ENCODE measurements at places on chromosomes 2 and 18. TPM values are rescaled to one million over a fixed set of nuclear protein-coding genes. Genes with fewer than 3 reads are reported as not detected.

The SPC25 gene
- 2.0 TPM for total RNA-seq

The SERPINB4 gene
- not detected for total RNA-seq

The FIGN gene
- 14.2 TPM for total RNA-seq

The DSC1 gene
- 0.27 TPM for total RNA-seq

DNA sequence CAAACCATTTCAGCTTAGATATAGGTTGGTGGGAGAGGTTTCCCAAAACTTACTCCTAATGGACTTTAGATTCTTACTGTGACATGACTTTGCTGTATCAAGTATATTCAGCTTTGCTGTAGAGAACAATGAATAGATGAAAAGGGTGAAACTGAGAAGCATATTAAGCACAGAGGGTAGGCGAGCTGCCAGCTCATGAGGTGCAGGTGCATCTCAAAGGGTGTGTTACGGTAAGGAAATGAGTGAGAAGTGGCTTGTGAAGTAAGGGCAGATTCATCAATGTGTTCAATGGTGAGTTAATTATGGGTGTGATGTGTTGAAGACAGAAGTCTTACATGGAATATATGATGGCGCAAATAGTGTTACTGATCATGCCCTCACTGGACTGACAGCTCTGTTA is 49.3 kb downstream of the CD8B2 start:
- no peak for DNase-seq
- H3K36me3 ChIP-seq: no peaks in the 10 kb centered on the region
- H3K27ac ChIP-seq: no peak overlapping the region
- no peak overlapping the region for H3K4me3 ChIP-seq
- H3K4me1 ChIP-seq: peaks cover 4% of the 10 kb centered on the region
- H3K27me3 ChIP-seq: no peaks in the 10 kb centered on the region

DNA sequence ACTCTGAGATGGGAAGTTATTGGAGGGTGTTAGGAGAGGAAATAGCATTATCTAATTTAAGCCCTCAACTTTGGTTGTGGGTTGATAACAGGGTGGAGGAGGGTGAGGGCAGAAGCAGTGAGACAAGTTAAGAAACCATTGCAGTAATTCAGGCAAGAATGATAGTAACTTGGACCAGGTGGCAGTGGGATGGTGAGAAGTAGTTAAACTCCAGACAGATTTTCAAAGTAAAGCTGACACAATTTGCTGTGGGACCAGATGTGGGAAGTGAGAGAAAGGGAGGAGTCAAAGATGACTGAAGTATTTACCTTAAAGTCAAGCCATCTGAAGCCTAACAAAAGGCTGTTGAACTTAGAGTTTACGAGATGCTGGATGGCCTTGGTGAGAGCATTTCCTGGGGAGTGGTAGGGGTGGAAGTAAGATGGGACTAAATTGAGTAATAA is 163.2 kb upstream of the KLF7 start:
- no peaks in the 10 kb centered on the region for H3K27me3 ChIP-seq
- no peak overlapping the region for H3K4me3 ChIP-seq
- no peaks in the 10 kb centered on the region for H3K4me1 ChIP-seq
- no peak for DNase-seq
- H3K27ac ChIP-seq: no peak overlapping the region
- no peaks in the 10 kb centered on the region for H3K36me3 ChIP-seq

GRCh38 chr18:32867330-32867729 is 94.5 kb upstream of the KLHL14 start:
- no peak for DNase-seq
- peak overlapping the region; percentile 18 for H3K4me3 ChIP-seq
- H3K4me1 ChIP-seq: no peaks in the 10 kb centered on the region
- H3K27me3 ChIP-seq: no peaks in the 10 kb centered on the region

DNA sequence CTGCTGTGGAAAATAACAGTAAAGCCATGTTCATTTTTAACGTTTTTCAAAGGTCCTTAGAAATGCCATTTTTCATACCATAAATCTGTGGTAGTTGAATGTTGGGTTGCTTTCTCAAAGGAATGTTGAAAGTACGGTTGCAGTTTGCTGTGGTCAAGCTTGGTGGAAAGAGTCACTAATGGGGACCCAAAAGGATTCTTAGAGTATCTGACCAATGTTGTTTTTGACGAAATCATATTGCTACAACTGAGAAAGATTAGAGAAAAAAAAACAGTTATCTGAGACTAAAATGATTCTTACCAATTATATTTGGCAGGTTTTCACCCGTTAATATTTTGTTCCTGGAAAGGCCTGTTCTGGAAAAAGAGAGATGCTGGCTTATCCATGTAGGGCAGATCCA is 439.5 kb upstream of the ETAA1 start:
- H3K27ac ChIP-seq: no peak overlapping the region
- no peak overlapping the region for H3K4me3 ChIP-seq
- no peaks in the 10 kb centered on the region for H3K36me3 ChIP-seq
- H3K27me3 ChIP-seq: no peaks in the 10 kb centered on the region
- DNase-seq: no peak

GRCh38 chr2:105909215-105909614 is 164.5 kb downstream of the NCK2 start:
- H3K4me1 ChIP-seq: no peaks in the 10 kb centered on the region
- no peak overlapping the region for H3K27ac ChIP-seq
- H3K27me3 ChIP-seq: no peaks in the 10 kb centered on the region
- no peak for DNase-seq
- no peak overlapping the region for H3K4me3 ChIP-seq

DNA sequence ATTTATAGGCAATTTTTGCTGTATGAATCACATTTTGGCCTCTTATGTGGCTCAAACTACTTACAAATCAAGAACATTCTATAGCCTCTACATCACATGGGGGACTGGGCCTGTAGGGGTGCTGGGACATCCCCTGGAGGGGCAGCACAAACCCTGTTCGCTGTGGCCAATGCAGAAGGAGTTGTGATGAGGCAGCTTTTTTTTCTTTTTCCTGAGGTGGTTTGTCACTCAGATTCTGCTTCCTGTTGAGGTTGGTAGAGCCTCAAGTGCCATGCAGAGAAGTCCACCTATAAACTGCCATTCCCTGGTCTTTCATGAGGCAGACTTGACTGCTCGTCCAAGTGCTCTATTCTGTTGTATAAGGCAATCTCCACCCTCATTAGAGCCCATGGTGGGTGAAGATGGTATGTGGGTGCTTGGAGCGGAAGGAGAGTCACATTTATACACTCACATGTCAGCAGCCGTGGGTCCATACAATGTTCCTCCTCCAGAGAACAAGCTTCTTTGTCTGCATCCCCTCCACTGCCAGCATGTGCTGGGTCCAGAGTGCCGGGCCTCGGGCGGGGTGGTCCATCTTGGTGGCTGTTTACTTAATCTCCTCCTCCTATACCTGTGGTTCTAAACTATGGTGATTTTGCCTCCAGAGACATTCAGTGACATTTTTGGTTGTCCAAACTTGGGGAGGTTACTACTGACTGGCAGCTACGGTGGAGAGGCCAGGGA is 120.3 kb downstream of the ACOXL start:
- H3K27me3 ChIP-seq: no peaks in the 10 kb centered on the region
- H3K4me3 ChIP-seq: no peak overlapping the region
- no peak for DNase-seq
- no peak overlapping the region for H3K27ac ChIP-seq

- no peaks in the 10 kb centered on the region for H3K27me3 ChIP-seq
- DNase-seq: no peak
- no peak overlapping the region for H3K4me3 ChIP-seq
- no peaks in the 10 kb centered on the region for H3K36me3 ChIP-seq
These were observed 328.5 kb downstream of the FIGN start for GRCh38 chr2:163407296-163407695.

DNA sequence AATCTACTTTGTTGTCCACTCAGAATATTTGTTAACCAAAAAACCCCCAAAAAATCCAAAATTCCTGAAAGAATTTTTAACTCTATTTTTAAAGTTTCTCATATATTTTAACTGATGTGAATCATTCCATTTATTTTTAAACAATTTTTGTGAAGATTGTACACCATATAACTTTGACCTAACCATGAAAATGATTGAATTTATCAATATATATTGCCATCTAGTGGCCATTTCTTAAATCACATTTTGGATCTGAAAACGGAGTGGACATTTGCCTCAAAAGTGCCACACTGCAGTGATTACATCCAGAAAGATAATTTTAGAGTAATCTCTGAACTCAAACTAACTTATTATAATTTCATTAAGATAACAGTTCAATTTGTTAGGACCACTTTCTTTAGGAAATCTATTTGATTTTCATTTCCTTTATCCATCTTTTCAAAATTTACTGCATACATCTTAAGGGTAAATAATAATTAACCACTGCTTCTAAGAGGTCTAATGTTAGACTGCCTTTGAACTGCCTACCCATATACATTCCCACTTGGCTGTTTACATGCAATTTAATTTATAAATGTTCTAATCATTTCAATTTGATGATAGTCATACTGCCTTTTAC is 71.1 kb downstream of the DSC3 start:
- no peak overlapping the region for H3K4me3 ChIP-seq
- H3K27me3 ChIP-seq: no peaks in the 10 kb centered on the region
- no peak for DNase-seq
- no peak overlapping the region for H3K27ac ChIP-seq
- no peaks in the 10 kb centered on the region for H3K4me1 ChIP-seq
- no peaks in the 10 kb centered on the region for H3K36me3 ChIP-seq

DNA sequence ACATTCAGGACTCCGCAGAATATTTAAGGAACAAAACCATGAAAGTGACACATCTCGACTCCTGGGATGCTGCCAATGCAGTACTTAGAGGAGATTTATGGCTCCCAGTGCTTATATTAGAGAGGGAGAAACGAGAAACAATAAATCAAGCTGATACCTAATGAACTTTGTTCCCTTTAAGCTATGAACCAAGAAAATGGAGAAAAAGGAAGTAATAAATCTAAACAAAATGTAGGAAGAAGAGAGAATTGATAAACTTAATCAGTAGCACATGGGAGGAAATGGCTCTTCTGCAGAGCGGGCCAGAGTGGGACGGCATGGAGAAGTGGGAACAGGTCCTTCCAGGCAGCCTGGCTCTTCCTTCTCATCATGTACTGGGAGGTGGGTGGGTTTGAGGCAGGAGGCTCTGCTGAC is 42.7 kb downstream of the NPPC start:
- no peaks in the 10 kb centered on the region for H3K36me3 ChIP-seq
- no peak for DNase-seq
- no peak overlapping the region for H3K4me3 ChIP-seq
- peaks cover 24% of the 10 kb centered on the region for H3K27me3 ChIP-seq
- H3K4me1 ChIP-seq: no peaks in the 10 kb centered on the region

DNA sequence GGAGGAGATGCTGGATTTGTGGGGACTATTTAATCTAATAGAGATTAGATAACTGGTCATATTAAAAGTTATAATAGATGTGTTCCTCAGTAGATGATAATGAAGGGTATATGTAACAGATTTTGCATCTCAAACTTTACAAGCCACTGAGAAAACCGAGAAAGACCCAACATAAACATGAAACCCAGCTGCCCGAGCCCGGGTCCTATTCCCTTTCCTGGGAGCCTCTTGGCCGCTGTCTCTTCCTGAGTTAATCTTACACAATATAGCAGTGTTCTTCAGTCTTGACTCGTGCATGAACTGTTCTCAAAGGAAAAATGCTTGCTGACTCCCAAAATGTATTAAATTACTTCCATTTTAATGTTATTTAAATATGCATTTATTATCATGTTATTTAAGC is 94.5 kb downstream of the COPS8 start:
- no peak for DNase-seq
- H3K4me1 ChIP-seq: no peaks in the 10 kb centered on the region
- H3K27ac ChIP-seq: no peak overlapping the region
- H3K27me3 ChIP-seq: peaks cover 14% of the 10 kb centered on the region
- H3K4me3 ChIP-seq: no peak overlapping the region
- H3K36me3 ChIP-seq: no peaks in the 10 kb centered on the region

DNA sequence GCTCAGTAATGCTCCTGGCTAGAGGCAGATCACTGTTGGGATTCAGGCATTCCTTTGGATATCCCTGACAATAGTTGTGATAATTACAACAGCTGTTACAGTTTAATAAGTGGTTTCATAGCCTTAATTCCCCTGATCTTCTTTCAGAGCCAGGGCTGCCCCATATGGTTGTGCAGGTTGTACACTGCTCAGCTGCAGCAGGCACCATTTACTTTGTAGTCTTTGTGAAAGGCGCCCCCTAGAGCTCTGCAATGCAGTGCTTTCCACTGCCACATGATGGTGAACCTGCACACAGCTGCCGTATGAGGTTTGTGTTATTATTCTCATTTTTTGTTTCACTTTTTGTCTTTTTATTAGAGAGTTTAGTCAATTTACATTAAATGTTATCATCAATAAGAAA is 239.1 kb downstream of the KCNS3 start:
- no peaks in the 10 kb centered on the region for H3K36me3 ChIP-seq
- no peaks in the 10 kb centered on the region for H3K27me3 ChIP-seq
- H3K4me3 ChIP-seq: no peak overlapping the region
- H3K27ac ChIP-seq: no peak overlapping the region

GRCh38 chr2:176614049-176614448 is 344.8 kb downstream of the MTX2 start:
- no peaks in the 10 kb centered on the region for H3K4me1 ChIP-seq
- no peaks in the 10 kb centered on the region for H3K36me3 ChIP-seq
- H3K27me3 ChIP-seq: no peaks in the 10 kb centered on the region
- H3K27ac ChIP-seq: no peak overlapping the region
- no peak for DNase-seq

- H3K4me3 ChIP-seq: no peak overlapping the region
- no peak for DNase-seq
These were observed 35.0 kb upstream of the CYP27C1 start for GRCh38 chr2:127255146-127255545.

GRCh38 chr2:76197842-76198448 is 487.2 kb upstream of the GCFC2 start:
- H3K36me3 ChIP-seq: no peaks in the 10 kb centered on the region
- DNase-seq: no peak
- no peak overlapping the region for H3K27ac ChIP-seq
- no peak overlapping the region for H3K4me3 ChIP-seq

DNA sequence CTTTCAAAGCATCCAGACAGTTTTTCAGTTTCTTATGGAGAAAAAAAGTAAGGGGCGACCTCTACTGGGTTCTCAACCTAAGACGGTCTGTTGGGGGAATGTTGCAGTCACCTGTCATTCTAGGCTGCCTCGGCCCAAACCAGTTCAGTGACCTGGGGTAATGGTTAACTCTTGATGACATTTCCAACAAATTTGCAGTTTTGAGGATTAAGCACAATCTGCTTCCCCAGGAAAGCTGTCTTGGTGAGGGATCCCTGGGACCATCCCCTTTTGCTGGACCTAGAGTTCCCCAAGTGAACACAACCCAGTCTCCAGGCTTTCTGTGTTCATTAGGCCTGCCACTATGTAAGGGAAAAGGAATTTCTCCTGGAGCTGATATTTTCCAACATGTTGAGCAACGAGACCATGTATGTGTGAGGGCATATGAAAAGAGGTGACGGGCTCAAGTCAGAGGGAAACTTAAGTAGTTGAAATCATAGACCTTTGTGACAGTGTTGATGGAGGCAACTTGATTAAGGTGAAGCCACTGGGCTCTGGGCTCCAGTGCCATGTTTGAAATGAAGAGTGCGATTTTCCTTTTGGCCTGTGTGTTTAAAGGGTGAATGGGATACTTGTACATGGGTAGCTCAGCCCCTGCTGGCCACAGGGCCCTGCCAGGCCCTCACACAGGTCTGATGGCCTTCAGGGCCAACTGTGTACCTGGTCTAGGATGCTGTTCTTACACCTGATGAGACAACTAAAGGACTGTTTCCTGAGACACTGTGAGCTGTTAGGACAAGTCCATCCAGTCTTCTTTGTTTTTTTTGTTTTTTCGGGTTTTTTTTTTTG is 27.0 kb downstream of the FOSL2 start:
- no peak overlapping the region for H3K4me3 ChIP-seq
- H3K4me1 ChIP-seq: peaks cover 18% of the 10 kb centered on the region
- H3K36me3 ChIP-seq: peaks cover 57% of the 10 kb centered on the region
- H3K27me3 ChIP-seq: no peaks in the 10 kb centered on the region
- no peak overlapping the region for H3K27ac ChIP-seq
- DNase-seq: no peak

GRCh38 chr2:105078906-105079495 is 41.1 kb downstream of the MRPS9 start:
- H3K36me3 ChIP-seq: peaks cover 32% of the 10 kb centered on the region
- no peak overlapping the region for H3K27ac ChIP-seq
- DNase-seq: no peak
- no peaks in the 10 kb centered on the region for H3K27me3 ChIP-seq
- H3K4me1 ChIP-seq: no peaks in the 10 kb centered on the region
